ENCODE measurements at places on chromosomes 3 and 15.
A peak's percentile ranks its signal among the peaks of the same experiment; 100 is the strongest.

DNA sequence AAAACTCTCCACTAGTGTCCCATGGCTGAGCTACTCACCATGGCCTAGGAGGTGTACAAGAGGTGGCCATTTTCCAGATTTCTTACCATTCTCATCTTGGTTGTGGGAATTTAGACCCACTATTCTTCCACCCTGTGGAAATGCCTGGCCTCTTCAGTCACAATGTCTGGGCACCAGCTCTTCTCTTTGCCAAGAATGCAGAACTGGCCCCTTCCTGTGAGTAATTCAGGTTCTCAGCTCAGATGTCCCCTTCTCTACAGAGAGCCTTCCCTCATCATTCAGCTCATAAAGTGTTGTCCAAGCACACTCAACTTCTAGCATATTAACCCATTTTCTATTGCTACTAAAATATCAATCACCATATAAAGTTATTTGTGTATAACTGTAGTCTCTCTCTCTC is 575.5 kb upstream of the KCNMB2 start:
- DNase-seq, result no peak

GRCh38 chr3:47989981-47990440 is 26.2 kb downstream of the MAP4 start:
- peak; percentile 94 for DNase-seq

GRCh38 chr3:101133652-101134051 is 140.4 kb upstream of the ABI3BP start:
- no peak for DNase-seq

GRCh38 chr15:59611276-59612260 is at the start of gene GCNT3:
Gene GCNT3 (plus strand): TSS chr15:59611783. CDS start chr15:59618239, 6,456 bp downstream.
- DNase-seq, result peak; percentile 97

DNA sequence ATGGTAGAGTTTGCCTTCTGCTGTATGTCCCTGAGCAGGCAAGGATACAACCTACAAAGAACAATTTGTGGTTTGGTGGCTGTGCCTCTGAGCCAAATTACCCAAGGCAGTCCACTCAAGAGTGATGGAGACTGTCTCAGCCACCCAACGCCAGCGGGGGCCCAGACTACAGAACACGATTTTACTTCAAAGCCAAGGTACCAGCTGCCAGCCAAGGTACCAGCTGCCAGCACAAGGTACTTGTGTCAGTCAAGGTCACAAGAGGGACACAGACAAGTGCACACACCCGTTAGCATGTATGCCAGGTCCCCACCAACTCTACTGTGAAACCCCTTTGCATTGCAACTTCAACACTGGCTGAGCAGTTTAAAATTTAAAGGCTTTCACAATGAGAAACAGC is 23.5 kb downstream of the COLQ start:
- no peak for DNase-seq

DNA sequence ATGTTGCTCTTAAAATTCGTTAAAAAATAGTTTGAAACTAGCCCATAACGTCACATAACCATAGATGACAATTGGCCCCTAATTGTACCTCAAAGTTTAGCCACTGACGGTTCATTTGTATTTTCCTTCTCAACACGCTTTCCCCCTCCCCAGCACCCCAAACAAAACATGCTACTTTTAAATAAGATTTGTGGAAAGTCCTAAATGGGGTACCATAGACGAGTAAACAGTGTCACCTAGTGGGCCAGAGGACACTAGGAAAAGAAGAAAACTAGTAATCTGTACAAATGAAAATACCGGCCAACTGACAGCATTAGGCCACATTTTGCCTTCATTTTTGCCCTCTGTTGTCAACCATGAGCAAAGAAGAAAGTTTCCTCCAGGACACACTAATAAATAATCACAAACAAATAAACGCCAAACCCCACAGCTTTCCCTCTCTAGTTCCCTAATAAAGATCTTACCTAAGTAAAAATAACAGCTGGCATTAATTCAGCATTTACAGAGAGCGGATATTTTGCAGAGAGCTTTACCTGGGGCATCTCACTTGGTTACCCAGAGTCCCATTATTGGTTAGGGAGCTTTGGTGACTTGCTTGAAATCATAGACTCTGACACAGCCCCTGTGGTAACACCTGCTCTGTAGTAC is 175.1 kb upstream of the ATP11B start:
- DNase-seq, result peak; percentile 57

- peak; percentile 98 for DNase-seq
Measured at GRCh38 chr3:10205451-10206165, 40.9 kb downstream of the IRAK2 start.

- DNase-seq, result no peak
Measured at GRCh38 chr15:43330780-43331087, 361 bp upstream of the LCMT2 start.

GRCh38 chr3:14235003-14235911 is 56.6 kb downstream of the LSM3 start:
- peak; percentile 72 for DNase-seq

DNA sequence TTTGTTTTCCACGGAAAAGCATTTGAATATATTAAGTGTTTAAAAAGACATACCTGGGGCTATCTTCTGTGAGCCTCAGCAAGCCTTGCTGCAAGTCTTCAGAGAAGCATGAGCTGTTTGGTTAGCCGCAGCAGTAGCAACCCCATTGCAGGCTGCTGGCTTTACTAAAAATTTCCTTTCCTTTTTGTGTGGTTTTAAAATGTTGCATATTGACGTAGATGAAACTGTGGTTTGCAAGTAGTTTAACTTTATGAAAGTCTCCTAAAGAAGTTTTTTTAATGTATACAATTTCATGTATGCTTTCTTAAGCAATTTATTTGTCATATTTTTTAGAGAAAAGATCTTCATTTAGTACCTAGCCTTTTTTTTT is at the start of gene GPR171:
TSS of gene GPR171 (minus strand) at position 166 of the 370 bp plus-strand sequence. CDS start 3,830 bp downstream, outside the sequence.
- DNase-seq, result no peak

- DNase-seq, result no peak
Measured at GRCh38 chr15:76941636-76942035, 10.1 kb downstream of the RCN2 start.

- no peak for DNase-seq
Measured at GRCh38 chr3:31590650-31591049, 57.9 kb downstream of the STT3B start.

GRCh38 chr3:64945171-64945729 is 257.4 kb upstream of the ADAMTS9 start:
- peak; percentile 36 for DNase-seq

DNA sequence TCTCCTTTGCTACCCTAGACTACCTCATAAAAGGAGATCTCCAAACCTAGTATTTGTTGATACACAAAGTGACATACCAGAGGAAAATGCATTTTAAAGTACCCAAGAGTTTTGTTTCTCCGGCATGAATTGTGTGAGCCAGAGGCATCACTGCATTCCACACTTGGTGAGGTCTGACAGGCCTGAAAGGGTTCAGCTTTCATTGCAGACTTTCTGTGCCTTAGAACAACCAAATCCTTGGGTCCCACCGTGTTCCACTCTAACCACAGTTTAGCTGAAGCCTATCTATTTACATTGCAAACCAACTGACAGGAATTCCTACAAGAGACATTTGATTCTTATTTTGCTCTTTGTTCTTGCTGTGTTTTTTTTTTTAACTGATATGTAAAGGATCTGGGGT is 21.0 kb upstream of the EID1 start:
- no peak for DNase-seq

- DNase-seq, result peak; percentile 55
Measured at GRCh38 chr3:107861422-107861821, 229.4 kb downstream of the CD47 start.

GRCh38 chr3:49614936-49615335 is 59.2 kb upstream of the APEH start:
- no peak for DNase-seq

- DNase-seq, result no peak
Measured at GRCh38 chr3:119880966-119881365, 99.1 kb downstream of the NR1I2 start.

GRCh38 chr3:47425959-47426358 is 45.1 kb downstream of the PTPN23 start:
- no peak for DNase-seq

DNA sequence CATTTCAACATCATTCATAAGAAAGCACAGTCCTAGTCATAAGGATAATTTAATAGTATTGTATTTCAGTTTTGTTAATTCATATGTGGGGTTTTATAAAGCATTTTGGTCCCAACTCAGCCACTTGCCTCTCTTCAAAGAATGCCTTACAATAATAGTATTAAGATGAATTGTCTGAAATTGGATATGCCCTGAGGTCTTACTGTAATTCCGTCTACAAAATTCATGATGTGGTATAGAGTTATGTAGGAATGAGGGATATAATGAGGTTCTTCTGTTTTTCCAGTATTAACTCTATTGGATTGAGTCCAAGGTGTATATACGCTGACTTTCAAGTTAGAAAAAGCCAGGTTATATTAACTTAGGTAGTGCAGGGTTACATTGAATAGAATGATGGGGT is 177.0 kb downstream of the GOLIM4 start:
- DNase-seq, result no peak

DNA sequence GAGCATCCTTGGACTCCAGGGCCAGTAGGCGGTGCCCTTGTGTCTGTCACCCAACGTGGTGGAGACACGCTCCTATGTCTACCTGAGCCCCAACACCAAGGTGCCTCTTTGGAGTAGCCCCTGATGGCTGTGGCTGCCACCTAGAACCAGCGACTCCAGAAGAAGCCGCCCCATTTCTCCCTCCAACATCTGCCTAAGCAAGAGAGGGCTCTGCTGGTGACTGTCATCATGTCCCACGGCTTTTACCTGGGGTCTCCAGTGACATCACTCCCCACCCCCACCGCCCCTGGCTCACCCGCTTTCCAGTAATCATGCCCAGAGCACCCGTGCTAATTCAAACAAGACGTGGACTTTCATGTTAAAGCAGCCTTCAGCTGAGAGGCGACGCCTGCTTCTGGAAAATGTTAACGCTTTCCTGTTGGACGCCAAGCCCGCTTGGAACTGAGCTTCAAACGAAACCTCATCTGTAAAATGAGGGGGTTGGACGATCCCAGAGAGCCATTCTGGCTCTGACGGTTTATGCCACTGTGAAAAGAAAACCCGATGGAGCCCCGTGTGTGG is 57.0 kb downstream of the ISG20 start:
- DNase-seq, result no peak

GRCh38 chr15:99452728-99453636 is 112.8 kb upstream of the MEF2A start:
- peak; percentile 54 for DNase-seq

- peak; percentile 33 for DNase-seq
Measured at GRCh38 chr15:57327985-57328471, 48.3 kb upstream of the CGNL1 start.

GRCh38 chr3:172272698-172273097 is 175.6 kb downstream of the GHSR start:
- no peak for DNase-seq

- no peak for DNase-seq
Measured at GRCh38 chr15:70561885-70562284, 201.5 kb downstream of the UACA start.

DNA sequence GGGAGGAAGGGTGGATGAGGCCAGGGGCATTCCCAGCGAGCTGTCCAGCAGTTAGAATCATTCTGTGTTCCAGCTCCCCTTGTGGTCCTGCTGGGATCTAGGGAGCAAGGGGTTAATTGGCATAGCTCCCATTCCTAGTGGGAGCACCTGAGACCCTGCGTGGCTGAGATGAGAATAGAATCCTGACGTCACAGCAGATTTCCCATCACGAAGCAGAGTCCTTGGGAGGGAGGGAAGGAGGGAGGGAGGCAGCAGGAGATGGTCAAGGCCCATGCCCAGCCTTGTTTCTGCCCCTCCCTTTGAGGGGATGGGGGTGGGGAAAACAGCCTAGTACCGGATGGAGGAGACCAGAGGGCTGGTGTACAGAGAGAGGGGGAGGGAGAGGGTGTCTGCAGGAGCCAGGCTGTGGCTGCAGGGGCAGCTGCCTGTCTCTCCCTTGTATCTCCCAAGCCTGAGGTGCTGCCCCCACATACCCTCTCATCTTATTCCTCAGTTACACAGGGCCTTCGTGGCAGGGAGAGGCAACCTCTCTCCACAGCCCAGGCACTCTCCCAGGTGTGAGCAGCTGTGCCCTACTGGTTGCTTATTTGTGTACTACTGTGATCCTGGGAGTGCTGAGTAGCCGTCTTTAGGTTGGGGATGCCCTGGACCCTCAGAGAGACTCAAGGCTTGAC is 5.4 kb downstream of the TYRO3 start:
- DNase-seq, result peak; percentile 21

GRCh38 chr15:53565721-53566120 is 193.7 kb downstream of the WDR72 start:
- no peak for DNase-seq

DNA sequence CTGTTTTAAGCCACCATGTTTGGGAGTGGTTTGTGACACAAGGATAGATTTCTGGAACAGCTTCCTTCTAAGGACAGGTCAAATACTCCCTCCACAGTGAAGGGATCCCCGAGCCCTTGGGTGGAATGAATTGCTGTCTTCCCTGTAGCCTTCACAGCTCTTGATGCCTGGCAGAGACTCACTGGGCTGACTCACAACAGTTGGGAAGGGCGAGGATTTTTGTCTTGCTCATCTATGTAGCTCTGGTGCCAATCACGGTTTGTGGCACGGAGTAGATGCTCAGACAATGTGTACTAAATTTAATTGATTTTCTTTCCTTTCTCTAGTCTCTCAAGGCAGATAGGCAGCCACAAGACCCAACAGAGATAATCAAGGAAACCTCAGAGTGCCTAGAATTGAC is 27.0 kb downstream of the CRYGS start:
- DNase-seq, result no peak

GRCh38 chr3:18645619-18646018 is 220.5 kb upstream of the SATB1 start:
- no peak for DNase-seq

DNA sequence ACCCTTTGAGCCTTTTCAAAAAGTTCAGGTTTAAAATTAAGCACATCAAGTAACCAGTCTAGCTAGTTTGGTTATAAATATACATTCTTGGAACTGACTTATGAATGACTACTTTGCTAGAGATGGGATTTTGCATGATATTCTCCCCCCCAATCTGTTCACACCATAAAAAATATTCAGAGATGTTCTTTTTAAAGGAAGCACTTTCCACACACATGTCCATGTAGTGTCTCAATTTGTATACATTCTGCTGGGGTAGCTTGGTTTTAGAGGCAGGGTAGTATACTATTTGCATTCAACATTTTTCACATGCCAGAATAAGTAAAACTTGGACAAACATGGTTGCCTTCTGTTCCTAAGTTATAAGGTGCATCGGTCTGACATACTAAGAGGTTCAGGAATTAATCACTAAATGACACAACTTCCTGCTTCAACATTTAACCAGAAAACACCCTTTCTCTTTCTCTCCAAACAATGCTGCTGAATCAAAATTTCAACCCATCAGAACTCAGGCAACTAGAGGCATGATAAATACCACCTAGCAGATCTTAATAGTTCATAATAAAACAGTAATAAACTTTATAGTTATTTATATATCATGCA is 57.0 kb downstream of the SUMF1 start:
- DNase-seq, result peak; percentile 35

- DNase-seq, result peak; percentile 88
Measured at GRCh38 chr3:4421121-4421520, 45.9 kb downstream of the SUMF1 start.

DNA sequence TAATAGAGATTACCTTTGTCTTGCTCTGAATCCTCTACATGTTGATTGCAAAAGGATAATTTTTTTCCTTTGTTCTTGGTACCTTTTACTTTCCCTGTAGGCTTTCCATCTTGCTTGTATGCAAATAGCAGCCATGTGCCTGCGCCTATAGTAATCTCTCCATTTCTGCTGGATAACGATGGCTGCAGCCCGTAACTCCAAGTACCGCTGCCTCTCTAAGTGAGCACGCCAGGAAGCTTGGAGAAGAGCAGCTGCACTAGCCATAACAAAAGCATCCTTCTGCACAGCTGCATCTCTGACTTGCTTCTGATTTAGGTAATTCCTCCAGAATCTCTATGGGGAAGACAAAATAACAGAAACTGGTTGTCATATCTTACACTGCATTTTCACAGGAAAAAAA is 89.3 kb downstream of the NR2E3 start:
- no peak for DNase-seq

Data from renal cortical epithelial cell (primary cell).